ENCODE measurements at places on chromosomes 5 and 9. TPM values are rescaled to one million over a fixed set of nuclear protein-coding genes. Genes with fewer than 3 reads are reported as not detected.

DNA sequence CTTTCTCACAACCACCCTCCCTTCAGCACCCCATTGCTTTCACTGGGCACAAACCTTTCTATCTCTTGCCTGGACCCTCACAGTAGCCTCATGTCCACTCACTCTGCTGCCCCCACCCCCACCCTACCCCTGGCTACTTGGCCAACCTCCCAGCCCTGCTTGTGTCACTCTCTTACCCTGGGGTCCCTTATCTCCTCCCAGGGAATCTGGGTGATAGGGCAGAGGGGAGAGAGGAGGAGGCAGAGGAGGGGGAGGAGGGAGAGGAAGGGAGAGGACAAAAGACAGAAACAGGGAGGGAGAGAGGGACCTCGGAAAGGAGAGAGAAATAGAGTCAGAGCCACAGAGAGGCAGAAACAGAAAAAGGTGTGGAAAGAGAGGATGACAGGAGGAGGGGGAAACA, 25.0 kb upstream of the KIF12 start:
- no peak for DNase-seq

GRCh38 chr5:140131967-140132409, 6.3 kb downstream of the IGIP start:
- no peak for DNase-seq

GRCh38 chr5:123265551-123265950, 157.7 kb downstream of the CEP120 start:
- DNase-seq: no peak

DNA sequence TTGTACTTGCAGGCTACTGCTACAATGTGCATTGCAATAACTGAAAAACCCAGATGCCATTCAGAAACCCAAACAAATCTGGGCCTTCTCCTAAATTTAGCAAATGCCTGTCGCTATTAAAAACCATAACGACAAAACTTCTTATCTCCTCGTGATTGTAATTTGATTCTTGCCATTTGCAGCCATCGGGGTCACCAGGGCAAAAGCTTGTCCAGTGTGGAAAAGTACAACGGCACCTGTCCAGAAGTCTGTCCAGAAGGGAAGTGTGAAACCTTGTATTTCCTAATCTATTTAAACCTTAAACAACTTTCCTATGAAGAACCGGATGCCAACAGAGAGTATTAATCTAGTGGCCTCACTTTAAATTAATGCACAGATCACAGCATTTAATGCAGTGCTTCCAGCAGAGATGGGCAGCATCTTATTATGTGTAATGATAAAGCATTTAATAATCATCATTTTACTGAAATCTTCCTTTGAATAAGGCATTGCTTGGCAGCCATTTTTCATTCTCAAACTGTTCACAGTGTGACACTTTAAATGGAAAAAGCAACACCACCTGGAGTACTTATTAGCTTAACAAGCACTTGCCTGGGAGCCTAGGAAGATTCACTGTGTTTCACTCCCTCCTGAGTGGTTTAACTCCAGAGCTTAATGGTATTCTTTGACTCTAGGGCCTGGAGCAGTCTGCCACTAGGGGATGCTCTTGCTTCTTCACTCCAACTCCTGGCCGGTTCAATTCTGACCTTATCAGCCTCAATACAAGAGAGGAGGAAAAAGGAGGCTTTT, 4.9 kb upstream of the C7 start:
- peak; percentile 91 for DNase-seq

GRCh38 chr9:18122171-18122570, 351.8 kb upstream of the ADAMTSL1 start:
- no peak for DNase-seq

DNA sequence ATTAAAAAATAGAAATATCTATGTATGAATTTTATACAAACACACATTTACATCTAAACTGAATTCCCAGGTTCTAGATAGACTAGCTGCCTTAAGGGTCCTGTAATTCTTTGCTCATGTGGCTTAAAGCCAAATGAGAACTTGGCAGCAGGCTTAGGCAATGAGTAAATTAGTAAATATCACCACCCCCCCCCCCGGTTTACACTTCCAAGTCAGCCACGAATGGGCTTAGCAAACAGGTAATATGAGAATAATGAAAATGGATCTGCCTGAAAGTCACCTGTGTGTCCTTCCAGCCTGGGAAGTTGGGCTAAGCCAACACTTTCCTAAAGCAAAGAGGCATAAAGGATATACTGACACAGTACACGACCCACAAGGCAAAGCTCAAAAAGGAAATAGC, 108.6 kb downstream of the KLHL3 start:
- no peak for DNase-seq

DNA sequence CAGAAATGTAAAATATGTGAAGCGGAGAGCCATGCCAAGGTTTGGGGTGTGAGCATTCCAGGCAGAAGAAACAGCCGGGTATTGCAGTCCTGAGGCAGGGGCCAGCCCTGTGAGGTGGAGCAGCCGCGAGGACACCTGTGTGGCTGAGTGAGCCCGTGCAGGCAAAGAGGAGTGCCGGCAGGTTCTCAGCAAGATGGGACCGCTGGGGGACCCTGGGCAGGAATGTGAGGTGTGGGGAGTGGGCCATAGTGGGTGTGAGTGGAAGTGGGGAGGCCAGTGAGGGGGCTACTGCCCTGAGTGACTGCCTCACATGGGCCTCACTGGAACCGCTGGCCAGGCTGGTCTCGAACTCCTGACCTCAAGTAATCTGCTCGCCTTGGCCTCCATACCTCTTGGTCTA, 8.1 kb upstream of the PRR7 start:
- DNase-seq: no peak

- no peak for DNase-seq
These were observed 166.2 kb downstream of the TMEM38B start for GRCh38 chr9:105860516-105860915.

DNA sequence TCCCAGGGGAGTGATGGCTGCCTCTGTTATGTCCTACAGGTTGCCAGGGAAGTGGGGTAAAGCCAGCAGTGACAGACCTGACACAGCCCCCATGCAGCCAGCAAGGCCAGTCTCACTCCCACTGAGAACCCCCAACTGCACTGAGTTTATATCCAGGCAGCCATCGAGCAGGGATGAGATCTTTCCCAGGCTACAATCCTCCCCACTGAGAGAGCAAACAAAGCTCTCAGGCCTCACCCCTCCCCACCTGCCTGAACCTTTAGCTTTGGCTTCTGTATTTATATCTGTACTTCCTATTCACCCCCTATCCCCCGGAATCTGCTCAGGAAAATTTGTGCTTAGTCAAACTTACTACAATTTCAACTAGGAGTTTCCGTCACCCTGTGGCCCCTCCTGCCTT, 284.1 kb downstream of the FAM170A start:
- peak; percentile 13 for DNase-seq

GRCh38 chr9:71680189-71680980, 87.9 kb downstream of the CEMIP2 start:
- no peak for DNase-seq

- DNase-seq: no peak
These were observed 52.3 kb downstream of the RGMB start for GRCh38 chr5:98825582-98826375.

DNA sequence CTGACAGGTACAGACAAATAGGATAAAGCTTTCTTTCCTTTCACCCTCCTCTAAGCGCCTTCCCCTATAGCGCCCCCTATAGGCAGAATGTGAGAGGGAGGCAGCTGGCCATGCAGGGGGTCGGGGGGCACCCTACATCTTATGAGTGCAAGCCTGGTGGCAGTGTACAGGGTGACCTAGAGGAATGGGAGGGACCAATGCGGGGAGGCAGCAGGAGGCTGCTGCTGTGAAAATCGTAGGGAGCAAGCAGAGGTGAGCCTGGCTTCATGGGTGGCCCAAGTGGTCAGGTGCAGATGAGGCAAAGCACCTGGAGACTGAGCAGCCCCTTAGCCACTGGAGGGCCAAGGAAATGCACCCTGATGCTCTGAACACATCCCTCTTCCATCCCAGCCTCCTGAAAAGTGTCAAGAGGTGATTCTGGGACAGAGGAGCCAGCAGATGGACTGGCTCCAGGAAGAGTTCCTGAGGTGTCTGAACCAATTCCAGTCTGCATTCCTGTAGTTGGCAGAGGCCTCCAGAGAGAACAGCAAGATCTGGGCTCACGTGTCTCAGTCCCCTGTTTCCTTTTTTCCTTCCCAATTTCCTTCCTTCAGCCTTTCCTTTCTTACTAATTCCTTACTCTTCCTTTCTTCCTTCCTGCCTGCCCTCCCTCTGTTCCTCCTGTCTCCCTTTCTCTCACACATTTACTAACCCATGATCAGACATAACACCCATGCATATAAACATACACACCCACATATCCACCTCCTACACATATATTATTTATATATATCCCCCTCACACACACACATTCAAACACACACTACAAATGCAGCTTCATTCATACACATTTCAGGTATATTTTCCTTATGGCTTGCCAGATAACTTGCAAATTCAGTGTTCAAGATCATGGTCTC, 32.8 kb upstream of the GALNT10 start:
- peak; percentile 76 for DNase-seq

GRCh38 chr9:74064702-74065101, 432.4 kb upstream of the RORB start:
- no peak for DNase-seq

DNA sequence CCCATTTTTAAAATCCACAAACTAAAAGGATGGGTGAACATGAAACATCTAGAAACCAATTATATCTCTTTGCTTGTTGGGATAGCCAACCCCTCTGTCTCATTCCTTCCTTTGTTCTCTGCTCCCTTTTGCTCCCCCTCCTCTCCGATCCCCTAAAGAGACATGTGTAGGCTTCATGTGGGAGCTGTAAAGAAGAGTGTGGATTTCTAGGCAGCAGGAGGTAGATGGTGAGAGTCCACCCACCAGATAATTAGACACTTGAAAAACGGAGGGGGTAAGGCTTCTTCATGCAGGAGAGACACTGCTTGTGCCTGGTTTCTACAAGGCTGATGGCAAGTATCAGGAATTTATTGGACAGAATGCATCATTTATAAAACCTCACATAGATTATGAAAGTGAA, 27.3 kb upstream of the CFAP157 start:
- DNase-seq: no peak

DNA sequence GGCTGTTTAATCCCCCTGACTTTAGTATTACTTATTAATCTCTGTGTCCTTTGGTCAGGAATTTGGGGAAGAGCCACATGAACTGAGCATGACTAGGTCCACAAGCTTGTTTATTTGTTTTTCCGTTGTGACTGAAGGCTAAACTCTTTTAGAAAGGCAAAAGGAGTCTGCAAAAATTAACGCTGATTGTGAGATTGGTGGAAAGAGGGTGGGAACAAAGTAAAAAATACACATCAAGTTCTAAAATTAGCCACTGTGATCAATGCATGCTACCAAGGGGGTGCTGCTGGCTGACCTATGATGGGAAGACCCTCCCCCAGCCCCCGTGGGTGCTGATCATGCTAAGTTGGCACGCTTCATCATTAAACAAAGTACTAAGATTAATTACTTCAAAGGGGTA, 356.8 kb downstream of the ADGRV1 start:
- no peak for DNase-seq

DNA sequence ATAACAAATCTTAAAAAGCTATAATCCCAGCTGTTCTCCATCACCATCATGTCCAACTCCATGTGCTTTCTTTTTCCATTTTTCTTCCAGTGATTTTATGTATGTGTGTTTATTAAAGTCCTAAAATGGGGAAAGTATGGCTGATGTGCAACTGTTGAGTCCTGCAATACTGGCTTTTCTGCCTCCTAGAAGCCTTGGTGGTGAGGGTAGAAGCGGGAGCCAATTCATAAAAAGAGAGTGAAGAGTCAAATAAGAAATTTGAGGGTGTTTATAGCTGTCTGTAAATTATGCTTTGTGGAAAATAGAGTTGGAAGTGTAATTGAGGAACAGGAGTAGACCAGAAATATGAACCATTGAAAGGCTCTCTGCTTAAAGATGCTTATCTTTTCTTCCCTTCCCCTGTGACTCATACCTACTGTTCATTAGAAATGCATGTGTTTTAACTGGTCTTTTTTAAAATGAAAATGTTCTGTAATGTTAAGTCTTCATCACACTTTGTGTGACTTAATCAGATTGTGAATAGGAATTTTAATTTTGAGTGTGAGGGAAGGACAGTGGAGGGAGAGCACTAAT, 80.1 kb downstream of the ZCCHC7 start:
- DNase-seq: no peak

DNA sequence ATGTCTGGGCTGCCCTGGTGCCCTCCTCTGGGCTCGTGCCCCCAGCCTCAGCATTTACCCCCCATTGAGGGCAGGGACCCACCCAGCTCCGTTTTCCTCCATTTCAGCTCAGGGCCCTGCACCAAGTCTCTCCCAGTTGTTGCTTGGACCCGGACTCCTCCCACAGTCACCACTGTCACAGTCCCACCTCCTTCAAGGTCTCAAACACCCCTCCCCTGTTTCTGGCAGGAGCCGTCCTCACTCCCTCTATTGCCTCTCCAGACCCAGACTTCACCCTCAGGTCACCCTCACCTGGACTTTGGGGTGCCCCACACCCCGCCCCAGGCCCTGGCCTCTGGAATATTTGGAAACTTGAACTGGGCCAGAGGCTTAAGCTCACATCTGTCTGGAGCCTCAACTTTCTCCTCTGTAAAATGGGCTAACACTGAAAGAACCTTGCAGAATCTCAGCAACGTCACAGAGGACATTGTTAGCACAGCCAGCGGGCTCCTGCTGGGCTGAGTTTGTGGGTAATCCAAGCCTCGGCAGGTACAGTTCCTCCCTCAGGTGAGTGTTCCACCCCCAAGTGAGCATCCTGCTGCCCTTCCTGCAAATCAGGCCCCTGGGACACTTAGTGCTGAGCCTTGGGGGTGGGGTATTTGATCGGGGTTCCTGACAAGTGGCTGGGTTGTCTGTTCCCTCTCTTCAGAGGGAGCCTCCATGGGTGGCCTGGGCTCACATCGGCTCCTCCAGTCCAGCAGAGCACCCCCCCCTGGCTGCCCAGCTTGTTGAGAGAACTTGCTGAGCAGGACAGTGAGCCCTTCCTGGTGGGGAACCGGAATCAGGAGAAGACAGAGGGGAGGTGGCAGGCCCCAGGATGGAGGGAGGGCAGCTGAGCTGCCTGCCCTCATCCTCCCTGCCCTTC, 130.1 kb downstream of the C9orf50 start:
- DNase-seq: no peak

DNA sequence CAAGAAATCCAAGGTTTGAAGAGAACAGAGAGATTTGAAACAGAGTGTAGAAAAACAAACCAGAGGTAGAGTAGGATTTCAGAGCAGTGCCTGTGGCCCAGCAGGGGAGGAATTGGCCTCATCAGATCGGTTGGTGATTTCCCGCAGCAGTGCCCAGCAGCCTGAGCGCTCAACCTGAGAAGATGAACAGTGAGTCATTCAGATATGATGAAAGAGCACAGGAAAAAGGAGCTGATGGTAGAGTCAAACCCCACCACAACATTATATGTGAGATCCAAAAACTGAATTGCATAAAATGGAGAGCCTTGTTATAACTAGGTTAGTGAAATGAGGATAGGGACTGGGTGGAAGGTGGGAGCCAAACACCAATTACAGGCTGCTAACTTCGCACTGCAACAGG, 248.9 kb downstream of the PIK3R1 start:
- DNase-seq: no peak

GRCh38 chr5:171521679-171522078, 102.2 kb downstream of the FGF18 start:
- peak; percentile 14 for DNase-seq

Gene ZNF354C
- total RNA-seq: 11.3 TPM

Gene TRUB2
- total RNA-seq: 12.0 TPM

Gene ZNF462
- 101 TPM for total RNA-seq

Gene KYAT1
- 34.0 TPM for total RNA-seq

Gene OR13D1
- total RNA-seq: not detected

Gene KIF12
- total RNA-seq: 4.3 TPM

Gene ACTBL2
- not detected for total RNA-seq
